ENCODE measurements at places on chromosomes 7 and 10.
A peak's percentile ranks its signal among the peaks of the same experiment; 100 is the strongest.

DNA sequence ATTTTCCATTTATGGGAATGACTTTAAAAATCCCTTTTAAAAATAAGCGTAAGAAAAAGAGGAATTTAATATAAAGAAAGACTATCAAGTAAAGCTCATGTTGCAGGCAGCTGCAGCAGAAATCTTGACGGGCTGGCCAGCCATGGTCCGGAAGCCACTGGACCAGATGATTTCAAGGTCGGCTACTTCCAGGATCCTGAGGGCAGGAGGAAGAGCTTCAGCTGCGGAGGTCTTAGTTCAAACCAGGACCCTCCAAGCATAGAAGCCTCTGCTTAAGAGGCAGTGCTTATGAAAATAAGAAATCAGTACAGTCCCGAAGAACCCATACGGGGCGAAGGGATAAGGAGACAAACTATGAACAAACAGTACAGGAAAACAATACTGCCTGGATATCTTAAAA, 220.2 kb upstream of the CELF2 start:
- DNase-seq: no peak

DNA sequence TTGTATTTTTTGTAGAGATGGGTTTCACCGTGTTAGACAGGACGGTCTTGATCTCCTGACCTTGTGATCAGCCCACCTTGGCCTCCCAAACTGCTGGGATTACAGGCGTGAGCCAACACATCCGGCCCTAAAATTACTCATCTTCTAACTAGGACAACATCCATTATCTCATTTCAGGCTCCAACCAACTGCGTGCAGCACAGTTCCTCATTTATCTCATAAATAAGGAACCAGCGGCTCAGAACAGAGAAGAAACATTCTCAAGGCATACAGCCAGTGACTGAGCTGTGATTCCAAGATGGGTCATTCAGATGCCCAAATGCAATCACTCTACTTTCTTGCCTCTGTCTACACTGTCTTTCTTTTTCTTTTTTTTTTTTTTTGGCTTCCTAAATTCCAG, 356.1 kb downstream of the ELMO1 start:
- DNase-seq: no peak

GRCh38 chr10:89575031-89575430, 39.6 kb upstream of the SLC16A12 start:
- no peak for DNase-seq

DNA sequence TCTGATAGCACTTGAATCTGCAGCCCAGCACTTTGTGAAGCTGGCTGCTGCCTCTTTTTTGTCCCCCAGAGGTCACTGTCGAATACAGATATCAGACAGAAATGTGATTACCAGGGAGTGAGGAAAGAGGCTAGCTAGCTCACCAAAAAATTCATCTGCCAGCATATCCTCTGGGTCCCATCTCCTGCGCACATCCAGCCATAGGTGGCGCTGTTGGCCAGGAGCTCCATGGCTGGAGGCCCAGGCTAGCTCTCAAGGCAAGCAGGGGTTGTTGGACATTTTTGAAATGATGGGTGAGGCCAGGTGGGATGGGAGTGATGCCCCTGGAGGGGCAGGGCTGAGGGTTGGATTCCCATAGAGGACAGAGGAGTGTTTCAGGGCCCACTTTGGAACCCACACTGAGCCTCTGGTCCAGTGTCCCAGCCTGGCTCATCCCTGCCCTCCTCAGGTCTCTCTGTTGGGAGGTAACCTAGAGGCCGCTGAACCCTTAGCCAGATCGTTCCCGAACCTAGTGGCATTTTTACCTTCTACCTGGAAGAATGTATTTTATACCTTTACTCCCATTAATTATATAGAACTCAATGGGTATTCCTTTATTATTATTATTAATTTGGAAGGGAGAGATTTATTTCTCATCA, 14.8 kb downstream of the DPCD start:
- peak; percentile 31 for DNase-seq

DNA sequence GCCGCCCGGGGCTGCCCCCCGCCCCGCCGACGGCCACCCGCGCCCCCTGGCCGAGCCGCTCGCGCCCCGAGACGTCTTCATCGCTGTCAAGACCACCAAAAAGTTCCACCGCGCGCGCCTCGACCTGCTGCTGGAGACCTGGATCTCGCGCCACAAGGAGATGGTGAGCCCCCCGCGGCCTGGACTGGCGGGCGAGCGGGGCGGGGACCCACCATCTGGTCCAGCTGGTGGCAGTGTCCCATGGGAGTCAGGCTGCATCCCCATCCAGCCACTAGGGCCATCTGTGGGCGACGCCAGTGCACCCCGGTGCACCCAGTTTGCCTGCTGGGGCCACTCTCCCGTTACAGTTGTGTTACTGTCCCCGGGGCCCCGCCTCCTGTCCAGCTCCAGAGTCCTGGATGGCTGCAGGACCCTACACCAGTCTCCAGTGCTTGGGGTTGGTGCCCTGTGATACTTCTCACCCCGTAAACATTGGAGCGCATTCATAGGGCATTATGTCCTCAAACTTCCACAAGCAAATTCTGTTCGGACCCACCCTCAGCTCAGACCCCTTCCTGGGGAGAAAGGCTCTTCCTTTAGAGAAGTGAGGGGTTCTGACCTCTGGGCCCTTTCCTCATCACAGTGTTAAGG, 672 bp downstream of the LFNG start:
- DNase-seq: no peak

DNA sequence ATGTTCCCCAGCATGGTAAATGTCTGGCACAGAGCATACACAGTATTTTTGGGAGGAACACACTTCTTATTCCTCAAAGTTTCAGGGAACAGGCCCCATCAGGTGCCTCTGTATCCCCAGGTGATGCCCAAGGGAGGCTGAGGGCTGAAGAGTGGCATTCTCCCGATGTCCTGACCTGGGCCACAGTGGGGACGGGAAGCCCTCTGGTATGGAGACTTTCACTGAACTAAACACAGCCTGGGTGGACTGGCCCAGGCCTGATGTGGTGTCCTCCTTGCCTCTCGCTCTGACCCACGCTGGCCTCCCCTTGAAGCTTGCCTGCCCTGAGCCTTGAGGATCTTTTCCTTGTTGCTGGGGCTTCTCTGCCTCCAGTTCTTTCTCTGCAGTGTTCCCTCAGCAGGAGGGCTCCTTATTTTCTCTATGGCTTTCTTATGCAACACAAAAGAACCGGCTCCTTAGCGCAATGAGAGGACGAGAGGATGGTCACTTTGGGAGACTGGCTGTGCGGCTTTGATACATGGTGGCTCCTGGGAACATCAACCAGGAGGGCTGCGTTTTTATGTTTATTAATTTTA, 157.5 kb upstream of the TNS3 start:
- no peak for DNase-seq

GRCh38 chr7:94940241-94940640, 32.8 kb downstream of the PPP1R9A start:
- DNase-seq: no peak

GRCh38 chr7:104341546-104341945, 13.1 kb downstream of the LHFPL3 start:
- DNase-seq: no peak

DNA sequence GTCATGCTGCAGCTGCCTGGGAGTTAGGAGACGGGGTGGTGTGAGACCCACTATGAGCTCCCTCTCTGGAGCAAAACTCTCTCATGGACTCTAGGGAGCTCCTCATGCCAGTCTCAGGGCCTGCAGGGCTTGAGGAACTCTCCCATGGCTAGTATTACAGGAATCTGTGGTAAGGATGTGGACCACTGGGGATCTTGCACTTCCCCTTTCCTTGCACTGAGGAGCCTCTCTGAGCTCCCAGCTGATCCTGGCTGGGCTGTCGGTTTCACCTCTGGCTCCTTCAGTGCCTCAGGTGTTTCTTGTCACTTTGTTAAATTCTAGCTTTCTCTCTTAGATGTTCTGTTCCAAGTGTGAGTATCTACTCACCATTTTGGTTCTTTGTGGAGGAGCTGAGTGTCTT, 71.6 kb upstream of the IMMP2L start:
- DNase-seq: no peak

- no peak for DNase-seq
Observed at GRCh38 chr7:4797858-4798705, 22.7 kb downstream of the AP5Z1 start.

- no peak for DNase-seq
Observed at GRCh38 chr10:124042656-124043309, 50.6 kb downstream of the CHST15 start.

- no peak for DNase-seq
Observed at GRCh38 chr10:48465860-48466521, 138.9 kb downstream of the ARHGAP22 start.

GRCh38 chr10:112949875-112950507, at the start of gene TCF7L2:
Gene TCF7L2, plus strand, starts transcription at chr10:112950247. Its CDS starts 510 bp downstream, at chr10:112950757.
- DNase-seq: no peak

DNA sequence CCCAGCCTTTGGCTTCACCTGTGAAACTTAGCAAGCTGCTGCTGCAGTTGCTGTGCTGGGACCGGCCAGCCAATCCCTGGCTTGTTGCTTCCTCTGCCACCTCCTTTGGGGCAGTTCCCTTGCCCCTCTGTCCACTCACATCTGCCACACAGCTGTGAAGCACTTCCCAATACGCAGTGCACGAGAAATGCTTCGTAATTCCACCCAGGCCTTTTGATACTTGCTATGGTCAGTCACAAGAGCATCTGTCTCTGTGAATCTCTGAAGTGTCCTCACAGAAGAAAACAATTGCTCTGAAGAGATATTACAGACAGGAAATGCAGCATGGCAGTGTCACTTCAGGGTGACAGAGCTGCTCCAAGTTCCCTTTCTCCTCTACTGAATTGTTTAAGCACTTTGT, 208.5 kb downstream of the PTEN start:
- no peak for DNase-seq

GRCh38 chr7:123958186-123958703, 33.2 kb downstream of the SPAM1 start:
- DNase-seq: no peak
